Activated T-helper 1 cell treated with Interleukin-2 at 50 U/mL for 16 hours (primary cell): ENCODE measurements at places on chromosomes 6 and 20.

DNA sequence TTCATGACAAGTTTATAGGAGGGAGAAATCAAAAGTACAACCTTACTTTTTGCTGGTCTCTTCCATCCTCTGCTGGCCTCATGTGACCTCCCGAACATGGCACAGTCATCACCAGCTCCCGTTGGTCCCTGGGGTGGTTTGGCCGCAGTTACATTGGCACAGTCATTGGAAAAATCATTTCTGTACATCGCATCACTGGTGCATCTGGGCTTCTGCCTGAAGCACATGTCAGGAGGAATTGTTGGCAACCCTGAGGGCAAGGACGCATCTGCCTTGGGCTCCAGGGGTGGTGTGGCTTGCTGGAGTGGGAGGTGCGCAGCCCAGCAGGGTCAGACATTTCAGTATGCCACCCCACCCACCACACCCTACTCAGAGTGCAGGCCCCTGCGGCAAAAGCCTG, 162.9 kb upstream of the SLC24A3 start:
- DNase-seq = no peak

DNA sequence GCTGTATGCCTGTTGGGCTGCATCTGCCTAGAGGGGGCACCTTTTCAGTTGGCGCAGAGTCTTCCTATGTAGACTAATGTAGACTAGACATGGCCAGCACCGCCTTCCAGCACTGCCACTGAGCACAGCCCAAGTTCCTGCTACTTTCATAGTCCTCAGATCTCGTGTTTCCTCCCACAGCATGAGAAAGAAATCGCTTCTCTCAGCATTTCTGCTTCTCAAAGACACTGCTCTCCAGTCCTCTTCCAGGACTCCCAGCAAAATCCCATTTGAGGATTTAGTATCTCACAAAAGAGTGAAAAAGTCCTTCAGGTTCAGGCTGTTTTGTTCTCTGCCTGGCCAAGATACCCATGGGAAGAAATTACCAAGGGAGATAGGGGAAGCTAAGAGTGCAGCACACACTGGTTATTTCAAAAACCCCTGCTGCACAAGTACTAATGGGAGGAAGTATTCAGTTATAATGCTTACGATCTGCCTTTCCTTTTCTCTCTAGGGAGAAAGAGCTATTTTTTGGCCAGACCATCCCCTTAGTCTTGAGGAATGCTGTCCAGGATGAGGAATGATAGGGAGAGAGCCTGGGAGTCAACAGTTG, 35.7 kb downstream of the OGFRL1 start:
- no peak for DNase-seq

DNA sequence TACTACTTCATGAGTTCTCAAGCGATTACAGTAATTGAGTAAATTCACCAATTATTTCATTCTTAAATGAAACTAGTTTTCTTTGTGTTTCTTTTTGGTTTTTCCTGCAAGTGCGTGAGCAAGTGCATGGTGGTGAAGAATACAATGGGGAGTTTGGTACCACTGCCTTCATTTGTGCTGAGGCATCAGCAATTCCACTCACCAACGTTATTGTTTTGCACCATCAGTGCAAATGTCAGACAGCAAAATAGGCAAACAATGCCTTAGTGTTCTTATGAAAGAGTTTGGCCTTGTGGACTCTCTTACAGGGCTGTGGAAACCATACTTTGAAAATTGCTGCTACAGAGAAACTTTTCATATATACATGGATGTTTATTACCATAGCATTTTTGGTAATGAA, 8.2 kb downstream of the CDH26 start:
- no peak for DNase-seq

DNA sequence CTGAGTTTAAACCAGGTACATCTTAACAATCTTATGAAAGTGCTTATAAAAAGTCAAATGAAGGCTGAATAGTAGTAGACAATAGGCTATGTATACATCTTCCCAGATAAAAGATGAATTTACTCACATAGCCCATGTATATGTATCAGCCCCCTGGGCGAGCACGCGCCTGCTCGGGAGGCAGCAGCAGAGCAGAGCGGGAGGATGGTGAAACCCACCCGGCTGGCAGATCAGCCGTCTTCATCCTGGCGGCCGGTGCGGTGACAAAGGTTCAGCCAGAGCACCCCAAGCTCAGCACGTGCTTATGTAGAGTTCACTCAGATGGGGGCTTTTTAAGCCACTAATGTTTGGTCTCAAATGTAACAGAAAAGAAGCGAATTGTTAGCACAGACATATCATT, 184.8 kb downstream of the KIF6 start:
- DNase-seq = no peak

GRCh38 chr20:23857962-23858595, 21.5 kb downstream of the CST5 start:
- DNase-seq = no peak

- no peak for DNase-seq
These were observed 1.8 kb upstream of the MAP7 start for GRCh38 chr6:136552054-136552453.

DNA sequence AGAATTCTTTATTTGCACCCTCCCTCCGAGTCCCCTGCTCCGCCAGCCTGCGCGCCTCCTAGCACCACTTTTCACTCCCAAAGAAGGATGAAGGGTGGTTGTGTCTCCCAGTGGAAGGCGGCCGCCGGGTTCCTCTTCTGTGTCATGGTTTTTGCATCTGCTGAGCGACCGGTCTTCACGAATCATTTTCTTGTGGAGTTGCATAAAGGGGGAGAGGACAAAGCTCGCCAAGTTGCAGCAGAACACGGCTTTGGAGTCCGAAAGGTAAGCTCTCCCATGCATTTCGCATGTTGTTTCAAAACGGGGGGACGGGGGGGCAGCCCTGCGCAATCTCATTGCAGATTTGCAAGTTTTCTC, 357 bp downstream of the PCSK2 start:
- no peak for DNase-seq

- DNase-seq = no peak
These were observed 31.4 kb downstream of the NHSL1 start for GRCh38 chr6:138467901-138468300.

DNA sequence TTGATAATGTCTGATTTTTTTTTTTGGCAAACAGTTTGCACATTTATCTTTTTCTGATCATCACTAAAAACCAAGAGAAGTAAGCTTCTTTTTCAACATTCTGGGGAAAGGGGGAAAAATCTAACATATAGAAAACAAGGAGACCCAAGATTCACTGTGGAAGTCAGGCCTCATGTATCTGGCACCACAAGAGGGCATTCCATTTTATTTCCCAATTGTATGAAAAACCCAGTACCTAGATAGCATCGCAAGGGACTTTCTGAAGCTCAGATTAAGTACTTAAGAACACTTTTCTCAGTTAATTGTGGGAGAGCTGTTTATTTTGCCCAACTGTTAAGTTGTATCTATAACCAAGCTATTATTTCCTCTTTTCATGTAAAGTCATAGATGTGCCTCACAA, 152.9 kb downstream of the KLHL32 start:
- DNase-seq = no peak

GRCh38 chr6:24974182-24975171, 38.7 kb upstream of the RIPOR2 start:
- DNase-seq = no peak

DNA sequence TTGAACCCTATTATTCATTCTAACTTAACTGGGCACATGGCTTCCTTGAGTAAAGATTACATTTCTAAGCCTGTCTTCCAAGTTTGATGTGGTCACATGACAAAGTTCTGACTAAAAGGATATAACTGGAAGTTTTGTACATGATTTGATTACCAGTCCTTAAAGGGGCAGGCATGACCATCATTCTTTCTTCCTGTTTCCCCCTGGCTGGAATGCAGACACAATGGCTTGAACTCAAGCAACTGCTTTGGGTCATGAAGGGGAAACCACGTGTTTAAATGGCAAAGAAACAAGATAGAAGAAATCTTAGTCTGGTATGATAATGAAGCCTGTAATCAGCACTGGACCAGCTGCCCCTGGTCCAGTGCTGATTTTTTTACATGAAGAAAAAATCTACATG, 15.6 kb upstream of the SHLD1 start:
- no peak for DNase-seq

GRCh38 chr6:137104926-137105325, 60.2 kb upstream of the IL20RA start:
- no peak for DNase-seq

- no peak for DNase-seq
These were observed 319.6 kb downstream of the CDKAL1 start for GRCh38 chr6:20853828-20854227.

- no peak for DNase-seq
These were observed 458.3 kb upstream of the CITED2 start for GRCh38 chr6:139832493-139833305.

DNA sequence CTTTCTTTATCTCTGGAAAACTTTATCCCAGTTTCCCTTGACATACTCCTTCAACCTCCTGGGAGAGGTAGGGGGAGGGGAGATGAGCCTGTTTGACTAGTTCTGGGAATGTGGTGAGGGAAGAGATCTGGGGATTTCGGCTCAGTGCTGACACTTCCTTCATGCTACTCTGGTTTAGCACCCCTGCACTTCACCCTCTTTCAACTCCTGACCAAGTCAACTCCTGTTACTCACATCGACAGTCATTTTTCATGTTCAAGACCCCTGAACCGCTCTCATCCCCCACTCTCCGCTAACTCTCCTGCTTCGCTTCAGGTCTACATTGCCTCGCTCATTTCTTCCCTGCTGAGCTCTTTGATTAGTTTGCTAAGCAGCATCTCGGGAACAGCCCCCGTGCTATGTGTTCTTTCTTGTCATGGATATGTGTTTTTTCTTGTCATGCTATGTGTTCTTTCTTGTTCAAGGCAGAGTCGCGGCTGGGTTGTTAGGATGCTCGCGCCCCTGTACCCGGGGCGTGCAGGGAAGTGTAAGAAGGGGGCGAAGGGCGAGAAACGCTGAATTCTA, 16.6 kb upstream of the TRIM27 start:
- no peak for DNase-seq

DNA sequence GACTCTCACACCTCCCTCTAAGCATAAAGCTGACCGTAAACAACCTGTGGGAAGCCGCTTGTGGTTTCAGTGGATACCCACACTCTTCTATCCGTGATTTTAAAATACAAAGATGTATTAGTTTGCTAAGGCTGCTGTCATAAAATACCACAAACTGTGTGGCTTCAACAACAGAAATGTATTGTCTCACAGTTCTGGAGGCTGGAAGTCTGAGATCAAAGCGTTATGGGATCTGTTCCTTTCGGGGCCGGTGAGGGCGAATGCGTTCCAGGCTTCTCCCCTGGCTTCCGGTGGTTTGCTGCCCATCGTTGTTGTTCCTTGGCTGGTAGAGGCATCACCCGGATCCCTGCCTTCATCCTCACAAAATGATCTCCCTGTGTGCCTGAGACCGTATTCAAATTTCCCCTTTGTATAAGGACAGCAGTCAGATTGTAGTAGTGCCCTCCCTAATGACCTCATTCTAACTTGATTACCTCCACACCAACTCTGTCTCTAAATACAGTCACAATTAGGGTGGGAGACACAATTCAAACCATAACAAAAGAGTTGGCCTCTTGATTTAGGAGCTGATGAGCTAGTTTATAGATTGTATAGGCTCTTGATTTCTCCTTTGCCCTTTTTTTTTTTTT, 210.6 kb upstream of the SOX4 start:
- DNase-seq = no peak

DNA sequence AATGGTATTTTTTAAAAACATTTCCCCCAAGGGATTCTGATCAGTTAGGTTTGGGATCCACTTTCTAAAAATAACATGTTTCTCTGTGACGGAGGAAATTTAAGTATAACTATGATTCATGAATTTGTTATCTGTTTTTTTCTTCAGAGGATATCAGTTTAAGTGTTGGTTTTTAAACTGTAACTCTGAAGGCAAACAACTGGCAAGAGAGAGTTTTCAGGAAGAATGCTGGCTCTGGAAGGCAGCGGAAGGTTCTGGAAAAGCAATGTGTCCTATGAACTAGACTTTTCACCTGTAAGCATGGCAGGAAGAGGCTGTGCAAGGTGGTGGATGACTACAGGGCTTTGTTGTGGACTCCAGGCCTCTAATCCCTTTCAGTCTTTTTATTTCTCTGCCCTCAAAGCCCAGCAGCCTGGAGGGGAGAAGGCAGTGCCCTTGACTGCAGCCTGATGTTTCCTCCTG, 153.1 kb downstream of the GMPR start:
- DNase-seq = no peak

DNA sequence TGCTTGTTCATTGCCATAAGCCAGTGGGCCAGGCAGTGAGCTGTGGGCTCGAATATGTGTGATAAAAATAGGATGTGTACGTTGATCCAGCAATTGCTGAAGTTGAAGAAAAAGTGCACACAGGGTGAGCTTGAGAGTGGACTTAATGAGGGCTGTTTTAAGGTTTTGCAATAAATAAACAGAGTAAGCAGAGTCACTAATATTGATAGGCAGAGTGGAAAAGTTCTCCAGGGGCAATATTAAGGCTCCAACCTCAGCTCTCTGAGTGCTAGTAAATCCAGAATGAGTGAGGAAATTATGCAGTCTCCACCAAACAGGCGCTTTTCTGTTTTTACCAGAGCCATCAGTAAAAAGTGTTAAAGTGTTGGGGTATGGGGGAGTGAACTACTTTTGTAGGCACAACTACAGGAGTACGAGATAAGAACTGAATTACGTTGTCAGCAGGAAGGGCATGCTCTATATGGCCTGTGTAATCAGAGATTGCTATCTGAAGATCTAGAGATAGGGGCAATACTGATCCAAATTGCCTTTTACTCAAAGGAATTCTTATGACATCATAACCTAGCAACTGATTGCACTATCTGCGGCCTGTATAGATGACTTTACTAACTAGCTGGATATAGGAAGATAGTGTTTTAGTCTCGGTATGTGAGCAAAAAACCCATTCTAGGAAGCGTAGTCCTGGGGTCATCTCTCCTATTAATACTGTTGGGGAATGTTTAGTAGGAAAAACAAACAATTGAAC, 7.6 kb upstream of the TBC1D20 start:
- DNase-seq = no peak

DNA sequence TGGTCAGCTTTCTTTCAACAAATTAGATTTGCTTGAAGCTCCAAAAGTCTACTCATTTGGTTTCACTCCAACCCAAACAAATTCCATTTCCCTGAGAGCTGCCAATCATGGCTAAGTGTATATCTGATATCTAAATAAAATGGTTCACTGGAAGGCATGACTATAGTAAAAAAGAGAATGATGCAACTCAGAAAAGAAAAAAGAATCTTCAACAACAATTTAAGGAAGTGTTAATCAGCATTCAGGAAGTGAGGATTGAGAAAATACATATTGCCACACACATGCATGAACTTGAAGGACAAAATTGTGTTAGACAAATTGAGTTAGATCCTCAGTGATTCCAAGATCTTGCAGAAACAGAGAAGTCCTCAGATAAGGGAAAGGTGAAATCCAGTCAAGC, 972.9 kb upstream of the FLRT3 start:
- no peak for DNase-seq

- no peak for DNase-seq
These were observed 38.2 kb downstream of the NOL7 start for GRCh38 chr6:13653296-13653695.

- DNase-seq = no peak
These were observed 25.3 kb upstream of the KIAA1586 start for GRCh38 chr6:57021086-57021720.
